RKO (cell line): ENCODE measurements at places on chromosomes 6 and 20.

GRCh38 chr6:125340991-125341390 lies 39.2 kb upstream of the HDDC2 start:
- no peak for DNase-seq

- DNase-seq = no peak
Observed at GRCh38 chr6:13357551-13358075, 29.3 kb upstream of the TBC1D7 start.

GRCh38 chr6:15063253-15063853 lies 182.5 kb upstream of the JARID2 start:
- no peak for DNase-seq

GRCh38 chr20:3461211-3461771 lies 9.5 kb upstream of the ATRN start:
- no peak for DNase-seq

GRCh38 chr6:134373993-134374392 lies 56.1 kb upstream of the SGK1 start:
- DNase-seq = no peak

DNA sequence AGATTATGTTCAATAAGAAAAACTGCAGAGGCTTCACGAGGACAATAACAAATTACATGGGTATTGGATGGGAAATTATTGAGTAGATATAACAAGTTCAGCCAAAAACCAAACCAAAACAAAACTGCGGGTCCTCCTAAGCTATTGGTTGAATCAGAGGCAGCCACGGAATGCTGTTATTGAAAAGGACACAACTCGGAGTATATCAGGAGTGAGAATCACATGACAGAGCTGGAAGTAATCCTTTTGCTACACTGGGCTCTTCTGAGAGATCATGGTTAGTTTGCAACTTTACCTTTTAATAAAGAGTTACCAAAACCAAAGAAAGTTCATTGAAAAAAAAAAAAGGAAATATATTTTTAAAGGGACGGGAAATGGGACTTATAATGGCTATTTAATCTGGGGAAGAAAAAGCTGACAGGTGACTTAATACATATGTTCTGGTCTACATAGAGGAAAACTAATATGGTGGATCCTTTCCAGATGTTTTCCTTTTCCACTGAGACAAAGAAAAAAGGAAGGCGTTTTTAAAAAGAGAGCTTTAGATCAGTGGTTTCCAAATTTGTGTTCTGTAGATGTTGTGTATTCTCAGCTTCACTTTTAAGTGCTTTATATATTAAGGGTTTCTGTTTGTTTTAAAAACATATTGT lies 6.9 kb upstream of the CITED2 start:
- DNase-seq = no peak
